Activated CD8-positive, alpha-beta memory T cell treated with anti-CD3 and anti-CD28 coated beads for 36 hours (primary cell): ENCODE measurements at places on chromosomes 5 and 9. TPM values are rescaled to one million over a fixed set of nuclear protein-coding genes. Genes with fewer than 3 reads are reported as not detected.

Gene ZBED3
- total RNA-seq: 2.2 TPM

Gene CCDC183
- total RNA-seq: 0.46 TPM

Gene GPR151
- total RNA-seq: not detected

Gene WWC1
- 1.9 TPM for total RNA-seq

Gene MAMDC4
- 14.1 TPM for total RNA-seq

Gene PLAC8L1
- 0.71 TPM for total RNA-seq

Gene C7
- not detected for total RNA-seq

Gene AIF1L
- total RNA-seq: 0.23 TPM

Gene CEL
- total RNA-seq: 1.3 TPM

Gene RORB
- total RNA-seq: 0.02 TPM

Gene PFN3
- not detected for total RNA-seq

Gene TRPM3
- not detected for total RNA-seq

Gene WNT8A
- not detected for total RNA-seq

Gene FCHO2
- total RNA-seq: 2.8 TPM
